KBM-7 (cell line): ENCODE measurements at places on chromosomes 4 and X.

DNA sequence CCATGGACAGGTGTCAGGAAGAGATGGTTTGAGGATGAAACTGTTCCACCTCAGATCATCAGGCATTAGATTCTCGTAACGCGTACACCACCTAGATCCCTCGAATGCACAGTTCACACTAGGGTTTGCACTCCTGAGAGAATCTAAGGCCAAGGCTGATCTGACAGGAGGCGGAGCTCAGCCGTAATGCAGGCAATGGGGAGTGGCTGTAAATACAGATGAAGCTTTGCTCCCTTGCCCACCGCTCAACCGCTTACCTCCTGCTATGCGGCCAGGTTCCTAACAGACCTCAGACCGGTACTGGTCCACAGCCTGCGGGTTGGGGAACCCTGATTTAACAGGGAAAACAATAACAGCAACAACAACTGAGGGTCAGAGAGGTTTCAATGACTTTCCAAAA is 2.0 kb upstream of the TEC start:
- DNase-seq = no peak

DNA sequence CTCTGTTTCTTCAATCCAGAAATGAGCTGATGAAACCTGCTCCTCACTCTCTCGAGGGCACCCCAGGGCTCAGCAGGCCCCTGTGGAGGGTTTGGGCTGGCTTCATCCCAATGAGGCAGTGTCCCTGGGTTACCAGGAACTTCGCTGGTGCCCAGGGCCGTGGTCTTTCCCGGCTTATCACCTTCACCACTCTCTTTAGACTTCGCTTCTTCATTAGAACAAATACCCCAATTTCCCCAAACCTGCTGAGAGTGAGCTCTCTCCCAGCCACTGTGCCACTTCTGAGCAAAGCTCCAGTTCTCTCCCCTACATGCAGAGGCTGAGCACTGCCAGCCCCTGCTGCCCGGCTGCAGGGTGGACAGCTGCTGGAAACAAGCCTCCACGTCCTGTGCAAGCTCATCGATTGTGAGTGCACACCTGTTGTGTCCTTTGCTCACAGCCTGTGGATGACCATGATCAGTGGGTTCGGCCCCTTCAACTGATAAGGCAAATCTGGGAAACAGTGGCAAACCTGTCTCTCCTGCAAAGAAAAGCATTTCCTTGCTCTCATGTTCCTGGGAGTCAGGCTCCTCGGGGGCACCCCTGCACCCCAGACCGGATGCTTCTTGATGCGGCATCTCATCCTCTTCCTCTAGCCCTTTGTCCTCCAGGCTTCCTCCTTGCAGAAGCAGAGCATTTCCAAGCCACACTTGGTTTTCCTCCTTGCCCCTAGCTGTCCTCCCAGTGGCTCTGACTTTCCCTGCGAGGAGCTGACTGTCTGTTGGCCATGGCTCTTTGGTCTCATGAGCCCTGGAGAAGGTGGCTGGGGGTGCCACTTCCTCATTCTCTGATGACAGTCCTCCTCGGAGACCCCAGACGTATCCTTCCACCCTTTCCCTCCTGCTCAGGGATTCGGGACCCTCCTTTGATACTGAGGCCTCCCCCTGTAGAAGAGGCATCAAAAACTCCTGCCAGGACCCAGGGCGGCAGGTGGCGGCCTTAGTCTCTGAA is 28.7 kb downstream of the C4orf50 start:
- no peak for DNase-seq

GRCh38 chrX:16039363-16039762 is 84.0 kb upstream of the GRPR start:
- no peak for DNase-seq

GRCh38 chr4:62449538-62449937 is 1249.4 kb downstream of the ADGRL3 start:
- DNase-seq = no peak

GRCh38 chr4:48667148-48667547 is 112.9 kb downstream of the FRYL start:
- DNase-seq = peak; percentile 9

GRCh38 chr4:61520681-61521160 is 320.6 kb downstream of the ADGRL3 start:
- DNase-seq = no peak

GRCh38 chrX:133994576-133994975 is 9.2 kb upstream of the GPC3 start:
- DNase-seq = no peak

GRCh38 chr4:156321203-156321602 is 367.5 kb upstream of the CTSO start:
- DNase-seq = no peak
